ENCODE measurements at places on chromosomes 6 and 20.

GRCh38 chr20:53550280-53551187 is 43.1 kb downstream of the ZNF217 start:
- DNase-seq, result no peak

DNA sequence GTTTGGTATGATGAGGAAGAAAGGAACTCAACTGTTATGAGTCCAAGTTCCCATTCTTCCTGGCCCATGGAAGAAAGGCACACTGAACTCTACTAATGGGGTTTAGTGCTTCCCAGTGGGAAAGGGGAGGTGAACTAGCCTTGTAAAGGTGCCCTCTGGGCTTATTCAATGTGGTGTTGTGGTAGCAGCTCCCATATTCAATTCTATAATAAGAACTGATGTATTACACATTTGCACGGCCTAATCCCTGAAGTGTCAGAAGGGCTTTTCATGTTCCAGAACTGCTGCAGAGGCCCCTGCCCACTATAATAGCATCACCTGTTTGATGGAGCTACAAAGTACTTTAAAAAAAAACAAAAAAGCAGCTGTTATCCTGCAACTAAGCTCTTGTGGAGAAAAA is 17.1 kb downstream of the PRKN start:
- no peak for DNase-seq

DNA sequence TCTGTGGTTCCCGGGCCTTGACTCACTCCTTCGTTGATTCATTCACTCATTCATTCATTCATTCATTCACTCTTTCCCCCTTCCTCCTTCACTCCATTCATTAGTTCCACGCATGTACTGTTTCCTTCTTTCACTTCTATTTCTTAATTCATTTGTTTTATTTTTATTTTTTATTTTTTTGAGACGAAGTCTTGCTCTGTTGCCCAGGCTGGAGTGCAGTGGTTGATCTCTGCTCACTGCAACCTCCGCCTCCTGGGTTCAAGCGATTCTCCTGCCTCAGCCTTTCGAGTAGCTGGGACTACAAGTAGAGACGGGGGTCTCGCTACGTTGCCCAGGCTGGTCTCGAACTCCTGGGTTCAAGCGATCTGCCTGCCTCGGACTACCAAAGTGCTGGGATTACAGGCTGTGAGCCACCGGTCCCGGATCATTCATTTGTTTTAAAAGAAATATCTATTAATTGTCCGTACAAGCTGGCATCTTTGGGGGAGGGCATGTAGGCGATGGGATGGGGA is 427 bp upstream of the NFKBIE start:
- no peak for DNase-seq

DNA sequence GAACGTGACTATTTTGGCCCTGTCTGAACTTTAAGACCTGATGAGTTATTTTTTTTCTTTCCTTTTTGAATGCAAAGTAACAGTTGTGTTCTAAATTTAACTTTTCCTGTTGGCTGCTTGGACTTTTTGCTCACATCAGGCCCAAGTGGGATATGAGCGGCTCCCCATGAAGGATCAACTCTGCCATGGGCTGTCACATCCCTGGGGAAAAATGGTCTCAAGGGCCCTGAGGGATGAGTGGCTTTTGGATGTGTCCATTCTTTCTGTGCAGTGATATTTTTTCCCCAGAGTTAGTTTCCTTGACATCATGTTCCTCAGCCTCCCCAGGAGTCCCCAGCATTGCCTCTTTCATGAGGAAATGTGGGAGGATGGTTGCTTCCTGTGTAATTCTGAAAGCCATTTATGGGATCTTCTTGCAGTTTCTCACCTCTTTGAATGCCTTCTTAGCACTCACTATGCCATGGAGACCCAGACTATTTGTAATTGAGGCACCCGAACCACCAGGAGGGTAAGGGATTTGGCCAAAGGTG is 92.5 kb downstream of the SLC24A3 start:
- no peak for DNase-seq

GRCh38 chr6:82783587-82784236 is 281.9 kb downstream of the UBE3D start:
- no peak for DNase-seq

- DNase-seq, result peak; percentile 58
These were observed 46.6 kb downstream of the UBR2 start for GRCh38 chr6:42610416-42610815.

DNA sequence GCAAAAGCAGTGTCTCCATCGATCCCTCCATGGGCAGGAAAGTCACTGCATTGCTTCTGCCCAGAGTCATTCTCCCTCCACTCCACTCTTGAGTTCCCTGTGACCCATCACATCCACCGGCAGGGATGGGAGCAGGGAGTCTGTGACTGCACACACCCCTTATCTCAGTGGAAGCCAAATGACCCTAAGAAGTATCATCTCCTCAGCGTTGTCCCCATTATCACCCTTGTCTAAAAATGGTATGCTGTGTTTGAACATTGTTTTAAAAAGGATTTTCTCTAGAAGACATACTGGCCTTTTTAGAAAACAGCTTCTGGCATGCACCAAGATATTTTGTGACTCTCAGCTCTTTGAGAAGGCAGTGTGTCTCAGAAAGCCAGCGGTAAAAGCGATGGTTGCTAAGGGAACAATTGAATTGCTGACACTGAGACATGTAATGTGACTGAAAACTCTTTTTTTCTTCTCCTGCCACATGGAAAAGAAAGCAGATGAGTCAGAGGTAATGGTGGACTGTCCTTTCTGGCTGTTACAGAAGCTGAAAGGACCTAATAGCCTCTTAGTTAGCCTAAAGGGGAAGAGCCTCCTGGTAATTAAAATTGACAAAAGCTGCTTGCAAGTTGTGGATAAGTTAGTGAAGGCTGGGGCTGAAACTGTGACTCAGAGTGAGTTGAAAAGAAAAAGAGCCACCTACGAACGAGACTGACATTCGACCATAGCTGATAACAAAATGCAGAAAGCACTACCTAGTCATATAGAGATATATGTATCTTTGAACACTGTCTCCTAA is 120.5 kb downstream of the MAP3K7 start:
- DNase-seq, result peak; percentile 77

DNA sequence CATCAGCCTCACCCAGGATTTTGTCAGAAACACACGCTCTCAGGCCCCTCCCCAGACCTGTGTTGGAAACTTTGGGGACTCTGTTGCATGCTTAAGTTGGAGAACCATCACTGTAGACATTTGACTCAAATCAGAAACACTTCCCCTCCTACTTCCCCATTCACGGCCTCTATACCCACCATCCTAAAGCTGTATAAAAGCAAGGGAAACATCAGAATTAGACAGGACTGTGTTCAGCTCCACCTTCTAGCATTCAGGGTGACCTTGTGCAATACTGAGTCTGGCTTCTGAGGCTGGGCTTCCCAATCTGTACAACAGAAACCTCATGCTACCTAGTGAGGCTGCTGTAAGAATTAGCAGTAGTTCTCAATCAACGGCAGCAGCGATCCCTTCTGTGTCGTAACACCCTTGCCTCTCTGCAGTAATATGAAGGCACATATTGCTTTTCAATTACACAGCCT is 252.3 kb downstream of the LY86 start:
- DNase-seq, result no peak

DNA sequence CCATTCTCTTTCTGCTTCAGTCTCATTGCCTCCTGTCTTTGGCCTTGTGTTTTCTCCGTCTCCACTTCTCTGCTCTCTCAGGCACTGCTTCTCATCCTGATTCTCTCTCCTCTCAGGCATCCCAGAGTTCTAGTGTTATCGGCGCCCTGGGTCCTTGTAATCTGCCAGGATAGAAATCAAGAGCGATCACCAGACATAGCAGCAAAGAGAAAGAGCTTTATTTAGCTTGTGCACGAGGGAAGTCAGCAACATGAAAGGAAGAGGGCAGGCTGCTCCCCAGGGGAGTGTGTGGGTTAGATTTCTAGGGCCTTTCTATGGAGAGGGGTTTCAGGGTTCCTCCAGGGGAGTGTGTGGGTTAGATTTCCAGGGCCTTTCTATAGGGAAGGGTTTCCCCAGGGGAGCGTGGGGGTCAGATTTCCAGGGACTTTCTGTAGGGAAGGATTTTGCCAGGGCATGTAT is 32.5 kb downstream of the SUN5 start:
- DNase-seq, result peak; percentile 43

DNA sequence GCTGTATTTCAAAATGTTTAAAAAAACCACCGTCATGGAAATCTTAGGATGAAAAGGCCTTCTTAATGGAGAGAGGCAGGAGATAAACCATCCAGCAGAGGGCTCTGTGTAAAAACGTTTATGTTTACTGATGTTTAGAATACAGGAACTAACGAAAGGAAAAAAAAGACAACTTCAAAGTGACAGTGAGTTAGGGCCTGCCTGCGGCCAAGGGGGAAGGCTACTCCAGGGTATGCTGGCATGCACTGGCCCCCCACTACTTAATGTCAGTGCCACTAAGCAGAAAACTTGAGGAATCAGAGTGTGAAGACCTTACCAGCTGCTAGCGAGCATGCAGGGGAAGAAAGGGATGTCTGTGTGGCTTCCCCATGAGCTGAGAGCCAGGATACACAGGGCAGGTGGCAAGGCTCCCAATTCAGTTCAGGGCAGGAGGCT is 47.7 kb downstream of the AKAP7 start:
- DNase-seq, result peak; percentile 42

- no peak for DNase-seq
These were observed 93.1 kb downstream of the RREB1 start for GRCh38 chr6:7200598-7201443.

- peak; percentile 59 for DNase-seq
These were observed 103.3 kb downstream of the ARHGAP18 start for GRCh38 chr6:129606664-129607063.

DNA sequence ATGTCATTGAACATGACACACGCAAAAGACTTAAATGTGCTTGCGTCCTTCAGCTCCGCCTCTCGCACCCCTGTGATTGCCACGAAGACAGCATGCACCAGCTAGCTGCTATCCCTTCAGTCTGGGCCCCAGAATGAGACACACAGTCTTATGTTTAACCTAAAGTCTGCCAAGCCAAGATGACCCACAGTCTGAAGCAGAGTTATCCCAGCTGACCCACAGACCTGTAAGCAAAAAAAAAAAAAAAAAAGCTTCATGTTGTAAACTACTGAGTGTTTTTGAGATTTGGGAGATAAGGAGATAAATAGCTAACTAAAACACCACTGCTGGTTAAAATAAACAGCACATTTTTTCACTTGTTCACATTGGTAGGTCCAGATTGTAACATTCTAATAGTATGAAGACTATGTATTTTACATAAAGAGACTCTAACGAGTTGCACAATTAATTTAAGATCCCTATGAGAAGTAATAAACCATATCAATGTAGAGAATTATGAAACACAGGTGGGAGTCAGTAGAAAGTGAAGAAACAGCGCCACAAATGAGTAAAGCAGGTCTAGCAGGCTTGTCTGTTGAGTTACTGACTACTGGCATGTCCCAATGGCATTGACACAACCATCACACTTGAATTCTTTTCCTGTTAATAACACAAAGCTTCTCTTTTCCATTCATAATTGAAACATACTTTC is 47.4 kb upstream of the CCDC28A start:
- no peak for DNase-seq

DNA sequence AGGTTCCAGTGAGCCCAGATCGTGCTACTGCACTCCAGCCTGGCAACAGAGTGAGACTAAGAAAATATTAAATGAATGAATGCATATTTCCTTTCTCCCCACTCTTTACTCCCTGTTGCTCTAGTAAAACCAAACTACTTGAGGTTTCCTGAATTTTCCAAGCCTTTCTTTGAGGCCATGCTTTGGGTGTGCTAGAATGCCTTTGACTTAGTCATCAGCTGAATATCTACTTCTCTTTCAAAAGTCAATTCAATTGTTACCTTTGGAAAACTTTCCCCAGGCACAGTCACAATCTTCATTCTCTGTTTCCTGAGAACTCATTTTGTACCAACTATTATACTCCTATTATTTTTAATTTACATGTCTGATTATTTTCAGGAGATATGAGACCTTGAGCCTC is 27.5 kb upstream of the CEP85L start:
- DNase-seq, result no peak

DNA sequence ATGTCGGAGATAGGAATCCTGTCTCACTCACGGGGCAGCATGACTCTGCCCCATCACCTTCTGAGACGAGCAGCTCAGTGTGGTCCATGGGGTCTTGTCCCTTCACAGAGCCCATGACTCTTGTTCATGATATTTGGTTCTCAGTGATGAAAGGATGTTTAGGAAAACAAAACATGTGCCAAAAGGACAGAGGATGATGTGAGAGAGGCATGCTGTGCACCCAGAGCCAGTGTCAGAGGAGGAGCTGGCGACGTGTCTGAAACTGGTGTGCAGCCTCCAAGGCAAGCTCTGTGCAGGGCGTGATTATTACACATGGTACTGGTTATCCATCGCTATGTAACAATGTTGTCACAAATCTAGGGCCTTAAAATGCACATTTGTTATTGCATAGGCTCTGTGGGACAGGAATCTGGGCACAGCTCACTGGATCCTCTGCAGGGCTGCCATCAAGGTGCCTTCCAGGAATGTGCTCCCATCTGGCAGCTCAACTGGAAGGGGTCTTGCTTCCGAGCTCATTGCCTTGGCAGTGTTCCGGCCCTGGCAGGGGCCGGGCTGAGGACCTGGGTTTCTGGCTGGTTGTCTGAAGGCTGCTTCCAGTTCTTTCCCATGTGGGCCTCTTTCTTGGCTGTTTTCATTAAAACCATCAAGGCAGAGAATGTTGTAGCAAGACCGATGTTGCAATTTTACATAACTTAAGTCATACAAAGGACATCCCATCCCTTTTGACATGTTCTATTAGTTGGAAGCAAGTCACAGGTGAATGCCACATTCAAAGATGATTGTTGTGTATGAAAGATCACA is 175.4 kb downstream of the ERMARD start:
- no peak for DNase-seq

GRCh38 chr6:27748661-27749060 is 163.5 kb downstream of the OR2B2 start:
- DNase-seq, result no peak

Data from activated CD4-positive, alpha-beta T cell treated with anti-CD3 and anti-CD28 coated beads, Interleukin-10, Interleukin-2, amounts not matched to agents 100 ng/mL and 50 ng/mL, durations not matched to agents 16 hours and 8 hours (primary cell).